ENCODE measurements at places on chromosomes 16 and 17.

GRCh38 chr16:64356267-64356666 is 765.6 kb downstream of the CDH11 start:
- no peak for DNase-seq

DNA sequence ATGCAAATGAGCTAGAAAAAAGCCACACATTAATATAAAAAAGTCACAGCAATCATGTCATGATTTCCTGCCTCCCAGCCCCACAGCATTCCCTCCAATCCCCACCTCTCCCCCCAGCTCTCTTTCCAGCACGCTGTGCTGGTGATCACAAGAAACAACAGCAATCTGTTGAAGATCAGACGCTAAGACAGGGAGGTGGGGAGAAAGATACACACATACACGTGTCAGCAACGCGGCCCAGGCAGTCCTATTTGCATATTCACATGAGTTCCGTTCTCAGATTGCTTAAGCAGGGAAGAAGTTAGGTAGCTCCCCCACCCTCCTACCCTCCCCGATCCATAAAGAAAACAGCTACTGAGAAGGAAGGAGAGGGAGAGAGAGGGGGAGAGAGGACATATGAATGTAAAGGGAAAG is 405.5 kb upstream of the PSMD7 start:
- DNase-seq = no peak

DNA sequence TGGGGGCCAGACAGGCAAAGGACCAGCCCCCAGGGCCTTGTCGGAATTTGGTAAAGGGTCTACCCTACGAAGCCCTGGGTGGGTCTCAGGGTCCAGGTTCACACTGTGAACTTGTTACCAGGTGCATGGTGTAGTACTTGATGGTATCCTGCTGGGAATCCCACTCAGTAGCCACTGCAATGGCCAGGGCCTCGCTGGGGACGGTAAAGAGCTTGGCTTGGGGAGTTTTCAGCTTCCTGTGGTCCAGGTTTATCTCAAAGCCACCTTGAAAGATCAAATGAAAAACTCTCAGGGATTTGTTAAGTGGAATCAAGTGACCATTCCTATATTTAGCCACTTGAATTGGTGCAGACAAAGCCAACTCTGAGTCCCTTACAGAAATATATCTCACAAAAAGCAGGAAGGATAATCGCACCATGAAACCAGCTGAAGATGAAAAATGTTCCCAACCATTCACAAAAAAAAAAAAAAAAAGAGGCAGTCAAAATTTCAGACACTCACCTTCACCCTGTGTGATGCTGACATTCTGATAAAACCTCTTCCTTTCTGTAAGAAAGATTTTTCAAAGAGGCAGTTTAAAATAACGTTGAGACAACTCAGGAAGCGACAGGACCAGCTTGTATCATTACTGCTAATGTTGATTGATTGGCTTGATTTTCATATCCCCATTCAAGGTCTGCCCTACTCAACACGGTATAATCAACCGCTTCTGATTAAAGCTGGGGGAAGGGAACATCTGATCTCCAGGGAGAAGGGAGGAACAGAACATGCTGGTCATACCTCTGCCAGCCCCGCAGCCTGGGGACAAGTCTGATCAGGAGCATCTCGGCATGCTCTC is 10.6 kb downstream of the ATPAF2 start:
- DNase-seq = no peak

DNA sequence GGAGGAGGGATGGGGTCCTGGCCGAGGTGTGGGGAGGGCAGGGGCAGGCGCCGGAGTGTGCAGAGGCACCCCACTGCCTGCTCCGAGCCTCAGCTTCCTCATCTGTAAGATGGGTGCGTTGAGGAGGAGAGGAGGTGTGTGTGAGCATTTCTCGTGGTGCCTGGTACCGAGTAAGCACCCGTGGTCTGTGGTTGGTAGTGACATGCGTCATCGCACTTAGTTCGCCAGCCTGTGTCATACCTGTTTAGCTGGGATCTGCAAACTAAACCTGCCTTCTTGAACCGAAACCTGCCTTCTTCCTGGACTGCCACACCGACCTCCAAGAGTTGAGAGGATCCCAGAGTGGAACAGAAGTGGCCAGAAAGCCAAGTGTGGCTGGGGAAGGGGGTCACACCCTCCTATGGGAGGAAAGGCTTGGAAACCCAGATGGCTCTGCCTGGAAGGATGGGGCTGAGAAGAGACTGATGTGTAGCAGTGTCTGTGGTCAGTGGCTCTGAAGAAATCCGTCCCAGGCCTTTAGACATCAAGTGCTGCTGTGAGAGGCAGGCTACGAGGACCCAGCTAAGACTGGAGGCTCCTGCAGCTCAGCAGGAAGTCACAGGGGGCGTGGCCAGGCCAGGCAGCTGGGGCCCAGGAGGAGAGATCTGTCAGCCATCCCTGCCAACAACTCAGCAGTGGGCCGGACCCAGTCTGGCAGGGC is 162.6 kb upstream of the PLCG2 start:
- DNase-seq = no peak

DNA sequence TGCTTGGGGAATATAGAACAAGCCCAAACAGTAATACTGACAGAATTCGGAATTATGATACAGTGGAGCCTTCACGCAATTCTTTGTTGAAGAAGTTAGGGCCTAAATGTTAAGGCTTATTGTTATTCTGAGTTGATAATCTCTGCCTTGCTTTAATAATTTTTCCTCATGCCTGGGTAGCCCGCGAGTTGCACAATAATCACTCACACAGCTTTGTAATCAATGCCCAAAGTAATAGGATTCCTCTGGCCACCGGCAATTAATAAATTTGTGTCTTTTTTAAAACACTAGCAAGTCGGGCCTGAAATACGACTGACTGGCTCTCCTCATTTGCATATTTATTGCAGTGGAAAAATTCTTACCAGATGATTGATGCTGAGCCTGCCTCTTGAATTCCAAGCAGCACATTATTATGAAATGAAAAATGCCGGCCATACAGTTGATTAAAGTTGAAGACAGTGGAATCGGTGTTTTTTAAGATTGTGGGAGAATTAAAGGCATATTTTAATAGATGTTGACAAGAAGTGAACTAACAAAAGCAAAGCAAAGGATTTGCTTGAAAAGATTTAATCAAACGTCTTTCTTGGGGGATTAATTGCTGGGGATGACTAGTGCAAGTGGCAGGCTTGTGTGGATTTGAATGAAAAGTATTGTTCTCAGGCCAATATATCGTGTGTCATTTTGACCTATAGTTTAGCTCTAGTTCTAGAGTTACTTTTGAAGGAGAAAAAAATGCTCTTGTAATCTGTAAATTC is 30.2 kb downstream of the AATF start:
- DNase-seq = no peak

DNA sequence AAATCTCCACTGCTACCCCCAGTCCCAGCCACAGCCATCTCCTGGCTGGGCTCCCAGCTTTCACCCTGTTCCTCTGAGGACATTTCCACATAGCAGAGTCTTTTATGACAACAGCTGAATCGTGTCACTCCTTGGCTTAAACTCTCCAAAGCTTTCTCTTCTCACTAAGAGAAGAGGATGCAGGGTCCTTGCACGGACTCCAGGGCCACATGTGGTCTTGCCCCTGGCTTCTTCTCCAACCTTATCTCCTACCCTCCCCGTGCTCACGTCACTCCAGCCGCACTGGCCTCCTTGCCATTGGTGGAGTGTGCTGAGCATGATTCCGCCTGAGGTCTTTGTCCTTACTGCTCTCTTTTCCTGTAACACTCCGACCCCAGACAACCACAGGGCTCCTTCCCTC is 39.9 kb upstream of the CCDC182 start:
- no peak for DNase-seq

DNA sequence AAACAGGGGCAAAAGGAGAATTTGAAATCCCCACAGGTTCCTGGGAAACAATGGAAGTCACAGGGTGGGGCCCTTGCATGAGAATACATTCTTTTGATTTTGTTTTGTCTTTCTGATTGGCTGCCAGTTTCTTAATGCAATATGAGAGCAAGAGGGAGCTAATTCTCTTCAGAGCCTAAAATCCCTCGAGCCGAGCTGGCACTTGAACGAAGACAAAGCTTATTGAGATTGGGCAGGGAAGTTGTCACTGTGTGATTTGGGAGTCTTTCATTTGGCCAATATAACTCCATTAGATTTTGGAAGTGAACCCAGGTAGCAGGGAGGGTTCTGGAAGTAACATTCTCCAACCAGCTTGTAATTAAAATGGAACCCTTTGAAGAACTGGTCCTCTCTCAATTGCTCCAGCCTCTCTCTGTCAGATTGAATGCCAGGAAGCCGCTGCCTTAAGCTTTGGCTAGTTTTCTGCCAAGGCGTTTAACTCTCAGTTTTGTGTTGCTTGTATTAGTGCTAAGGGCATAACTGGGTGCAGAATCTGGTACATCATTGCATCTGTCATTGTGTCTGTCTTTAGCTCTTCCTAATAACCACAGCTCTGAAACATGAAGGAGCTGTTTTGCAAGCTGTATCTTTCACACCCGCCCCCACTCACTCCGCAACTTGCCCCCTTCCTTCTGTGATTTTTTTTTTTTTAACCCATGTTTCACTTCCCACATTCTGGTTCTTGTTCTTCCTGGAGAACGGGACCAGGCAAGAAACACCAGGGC is 272.0 kb downstream of the MAF start:
- no peak for DNase-seq

- no peak for DNase-seq
Measured at GRCh38 chr17:49361129-49361901, 735 bp downstream of the ZNF652 start.

DNA sequence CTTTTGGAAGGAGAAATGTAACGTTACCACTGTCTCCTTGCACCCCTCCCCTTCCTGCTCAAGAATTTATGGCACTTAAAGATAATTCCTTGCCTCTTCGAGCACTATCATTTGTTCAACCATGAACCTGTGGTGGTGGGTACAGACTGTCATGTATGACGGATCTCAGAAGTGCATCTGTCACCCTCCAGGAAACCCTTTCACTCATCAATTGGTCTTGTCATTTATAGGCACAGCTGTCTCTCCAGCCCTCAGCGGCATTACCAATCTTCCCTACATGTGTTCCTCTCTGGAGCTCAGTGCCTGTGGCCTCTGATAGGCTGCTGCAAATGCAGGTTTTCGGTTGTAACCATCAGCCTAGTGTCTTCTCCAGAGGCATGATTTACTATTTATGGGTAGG is 15.0 kb downstream of the CNTNAP4 start:
- DNase-seq = no peak

- no peak for DNase-seq
Measured at GRCh38 chr17:50818921-50819657, 16.3 kb upstream of the WFIKKN2 start.

- peak; percentile 50 for DNase-seq
Measured at GRCh38 chr17:17538417-17539391, 42.5 kb upstream of the RASD1 start.

GRCh38 chr16:78177987-78178386 is 78.5 kb downstream of the WWOX start:
- DNase-seq = no peak

GRCh38 chr16:51272420-51272819 is 121.3 kb upstream of the SALL1 start:
- no peak for DNase-seq

GRCh38 chr17:21034340-21035235 is 8.2 kb downstream of the USP22 start:
- no peak for DNase-seq

GRCh38 chr17:55527540-55528118 is 16.4 kb upstream of the SMIM36 start:
- DNase-seq = no peak

DNA sequence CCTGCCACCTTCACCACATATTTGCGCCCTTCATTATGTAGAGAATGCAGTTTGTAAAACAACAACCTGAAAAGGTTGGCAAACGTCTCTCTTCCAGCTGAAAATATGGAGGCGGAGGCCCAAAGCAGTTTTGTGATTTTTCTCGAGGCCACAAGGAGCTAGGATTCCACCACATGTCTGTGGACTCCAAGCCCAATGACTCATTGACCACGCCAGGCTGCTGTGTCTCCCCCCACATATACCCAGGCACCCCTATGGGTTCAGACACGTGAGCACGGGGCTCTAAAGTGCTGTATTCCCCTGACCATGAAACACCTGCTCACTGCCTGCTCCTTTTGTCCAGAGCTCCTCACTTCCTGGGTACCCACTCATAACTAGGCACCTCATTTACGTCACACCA is 121.4 kb upstream of the CDH5 start:
- DNase-seq = no peak

GRCh38 chr16:83268169-83268568 is 539.6 kb upstream of the HSBP1 start:
- no peak for DNase-seq

- DNase-seq = no peak
Measured at GRCh38 chr17:58060596-58061191, 22.5 kb upstream of the DYNLL2 start.

GRCh38 chr17:77425791-77426641 is 285.2 kb downstream of the SEC14L1 start:
- no peak for DNase-seq

- peak; percentile 69 for DNase-seq
Measured at GRCh38 chr16:90019543-90020259, 445 bp upstream of the DBNDD1 start.

DNA sequence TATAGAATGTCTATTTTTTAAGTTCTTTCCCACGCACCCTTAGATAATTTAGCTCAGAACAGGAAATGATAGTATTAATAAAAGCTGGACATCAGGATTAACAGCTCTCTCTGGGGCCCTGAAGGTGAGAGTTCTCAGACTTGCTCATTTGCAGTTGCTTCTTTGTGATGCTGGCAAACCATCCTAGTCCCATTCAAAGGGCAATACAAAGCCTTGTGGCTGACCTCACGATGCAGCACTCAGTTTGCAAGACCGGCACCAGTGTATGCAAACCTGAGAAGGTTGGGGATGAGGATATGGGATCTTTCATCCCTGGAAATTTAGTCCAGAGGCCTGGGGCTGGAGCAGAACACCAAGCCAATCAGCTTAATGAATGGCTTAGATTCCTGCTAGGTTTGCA is 29.3 kb downstream of the STH start:
- DNase-seq = no peak

DNA sequence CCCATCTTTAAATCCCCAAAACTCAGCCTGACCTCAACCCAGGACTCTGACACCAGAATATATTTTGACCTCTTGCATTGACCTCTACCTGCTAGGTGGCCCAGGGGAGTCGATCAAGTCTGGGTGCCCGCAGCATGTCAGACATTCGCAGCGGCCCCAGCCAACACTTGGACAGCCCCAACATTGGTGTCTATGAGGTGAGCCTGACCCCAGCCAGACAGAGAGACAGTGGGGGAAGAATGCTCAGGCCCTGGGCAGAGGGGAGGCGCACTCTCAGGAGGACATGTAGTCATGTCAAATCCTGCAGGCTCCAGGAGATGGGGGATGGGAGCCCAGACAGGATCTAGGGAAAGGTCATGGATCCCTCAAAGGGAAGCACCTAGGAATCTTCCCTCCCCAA is 5.4 kb downstream of the GUCY2D start:
- DNase-seq = no peak

- DNase-seq = no peak
Measured at GRCh38 chr17:79664930-79665737, 54.3 kb upstream of the RBFOX3 start.
